Amniotic stem cell (primary cell): ENCODE measurements at places on chromosomes 6 and 20.

DNA sequence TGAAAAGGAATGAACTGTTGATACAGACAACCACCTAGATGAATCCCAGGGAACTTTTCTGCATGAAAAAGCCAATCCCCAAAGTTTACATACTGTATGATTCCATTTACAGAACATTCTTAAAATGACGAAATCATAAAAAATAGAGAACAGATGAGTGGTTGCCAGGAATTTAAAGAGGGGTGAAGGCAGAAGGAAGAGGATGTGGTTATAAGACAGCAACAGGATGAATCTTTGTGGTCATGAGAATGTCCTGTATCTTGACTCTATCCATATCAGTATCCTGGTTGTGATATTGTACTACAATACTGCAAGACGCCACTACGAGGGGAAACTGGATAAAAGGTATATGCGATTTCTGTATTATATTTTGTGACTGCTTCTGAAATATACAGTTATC is 70.1 kb upstream of the EMILIN3 start:
- peak; percentile 16 for DNase-seq

GRCh38 chr20:38255393-38255792 is 5.1 kb downstream of the KIAA1755 start:
- DNase-seq: no peak

DNA sequence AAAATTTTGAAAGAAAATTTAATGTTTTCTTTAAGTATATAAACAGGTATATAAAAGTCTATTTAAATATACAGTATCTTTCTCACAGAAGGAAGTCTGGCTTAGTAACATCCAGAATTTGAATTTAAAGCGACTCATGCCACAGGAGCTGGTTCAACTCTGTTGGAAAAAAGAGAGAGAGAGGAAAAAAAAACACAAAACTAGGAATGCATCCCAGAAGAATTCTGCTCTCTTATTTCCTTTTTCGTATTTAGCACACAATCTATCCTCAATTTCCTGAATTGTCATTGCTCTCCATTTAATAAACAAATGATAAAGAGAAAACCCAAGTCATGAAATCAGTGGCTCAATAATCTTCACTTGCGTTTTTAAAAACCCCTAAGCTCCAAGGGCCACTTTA is 107.5 kb upstream of the SCAF8 start:
- no peak for DNase-seq

- no peak for DNase-seq
These were observed 148.5 kb upstream of the PDE7B start for GRCh38 chr6:135703007-135703406.

GRCh38 chr6:40274058-40274457 is 313.1 kb downstream of the LRFN2 start:
- DNase-seq: no peak

DNA sequence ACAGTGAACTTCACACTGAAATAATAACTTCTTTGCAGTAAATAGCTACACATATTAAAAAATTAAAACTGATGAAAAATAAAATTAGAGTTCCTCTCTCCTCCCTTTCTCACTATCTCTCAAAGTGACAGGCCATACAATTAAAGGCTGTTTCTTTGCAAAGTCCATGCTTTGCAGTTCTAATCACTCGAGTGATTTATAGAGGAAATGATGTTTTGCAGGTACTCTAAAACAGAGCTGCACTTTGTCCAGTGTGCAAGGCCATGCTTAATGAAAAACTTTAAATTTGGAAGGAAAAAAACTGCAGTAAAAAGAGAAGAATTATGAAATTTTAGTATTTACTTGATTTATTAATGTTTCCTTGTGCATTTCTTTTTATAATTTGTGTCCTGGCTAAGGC is 112.5 kb downstream of the GMDS start:
- DNase-seq: no peak

DNA sequence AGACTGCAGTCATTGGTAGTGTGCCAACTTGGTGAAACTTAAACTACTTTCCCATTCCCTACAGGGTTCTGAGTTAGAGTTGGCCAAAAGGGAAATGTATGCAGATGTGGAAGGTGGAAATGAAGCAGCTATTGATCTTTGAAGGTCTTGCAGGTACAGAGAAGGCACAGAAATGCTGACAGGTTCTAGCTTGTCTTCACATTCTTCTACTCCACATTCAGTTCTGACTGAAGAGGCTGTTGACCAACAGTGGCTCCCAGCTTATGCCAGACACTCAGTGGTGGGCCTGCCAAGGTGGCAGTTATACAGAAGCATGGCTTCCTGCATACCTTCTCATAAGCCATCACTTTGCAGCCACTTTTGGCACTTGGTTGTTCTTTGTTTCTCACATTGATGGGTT is 423.9 kb downstream of the CDC5L start:
- no peak for DNase-seq

- no peak for DNase-seq
These were observed 33.7 kb downstream of the GCNT2 start for GRCh38 chr6:10554826-10555225.

DNA sequence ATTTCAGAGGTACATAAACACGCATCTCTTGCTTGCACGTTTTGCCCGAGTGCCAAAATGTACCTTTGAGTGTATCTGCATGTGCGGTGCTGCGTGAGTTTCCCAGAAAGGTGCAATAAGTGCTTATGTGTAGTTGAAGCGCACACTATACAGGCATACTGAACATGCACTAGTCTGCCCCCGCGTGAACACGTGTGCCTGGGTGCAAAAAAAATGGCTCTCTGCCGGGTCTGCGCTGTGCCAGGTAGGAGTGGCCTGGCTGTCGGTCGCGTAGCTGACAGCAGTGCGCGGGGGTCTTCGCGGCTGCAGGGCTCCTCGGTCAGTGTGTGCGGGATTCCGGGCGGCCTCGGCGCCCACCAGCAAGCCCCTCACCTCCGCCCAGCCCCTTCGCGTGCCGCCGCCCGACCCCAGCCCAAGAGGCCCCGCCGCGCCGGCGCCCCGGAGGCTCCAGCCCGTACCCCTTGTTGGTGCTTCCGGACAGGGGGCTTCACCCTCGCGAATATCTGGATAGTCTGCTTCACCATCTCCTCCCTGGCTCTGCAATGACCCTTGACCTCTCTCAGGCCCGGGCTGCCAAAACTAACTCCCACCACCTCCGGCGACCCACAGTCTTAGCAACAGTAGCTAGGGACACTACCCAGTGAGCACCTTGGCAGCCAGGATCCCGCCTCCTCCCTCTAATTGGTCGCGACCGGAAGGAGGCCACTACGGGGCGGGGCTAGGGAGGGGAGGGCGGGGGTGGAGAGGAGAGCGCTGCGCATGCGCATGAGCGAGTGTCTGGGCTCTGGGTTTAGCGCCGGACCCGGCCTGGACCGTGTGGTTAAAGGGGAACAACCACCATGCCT is at the start of gene KIF6:
KIF6 (minus strand) TSS at position 622 of the 845 bp plus-strand sequence; CDS start at position 524, 98 bp downstream.
- DNase-seq: peak; percentile 69

DNA sequence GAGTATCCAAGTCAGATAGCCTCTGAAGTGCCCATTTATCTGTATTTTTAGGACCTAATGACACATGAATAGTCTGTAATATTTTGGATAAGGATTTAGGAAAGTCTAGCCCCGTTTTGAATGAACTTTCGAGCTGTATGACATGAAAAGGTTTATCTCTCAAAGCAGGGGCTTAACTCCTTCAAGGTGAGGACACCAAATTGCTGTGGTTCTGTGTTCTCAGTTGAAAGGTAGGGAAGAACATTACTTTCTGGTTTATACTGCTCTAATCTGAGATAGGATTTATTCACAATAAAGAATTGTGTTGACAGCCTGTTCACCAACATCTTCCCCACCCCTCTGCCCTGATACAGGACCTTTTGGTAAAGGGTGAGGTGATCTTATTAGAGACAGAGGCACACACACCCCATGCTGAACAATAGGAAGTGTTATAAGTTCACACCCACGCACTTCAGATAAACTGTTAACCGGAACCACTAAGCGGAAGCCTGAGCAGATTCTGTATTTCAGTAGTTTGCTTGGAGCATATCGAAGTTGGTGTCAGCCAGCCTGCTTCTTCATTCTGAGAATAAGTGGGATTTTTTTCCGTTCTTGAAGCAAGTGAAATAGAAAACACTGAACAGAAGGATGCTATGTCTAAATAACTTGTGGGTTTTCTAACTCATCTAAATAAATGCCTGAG is 223.3 kb downstream of the TMEM242 start:
- no peak for DNase-seq

DNA sequence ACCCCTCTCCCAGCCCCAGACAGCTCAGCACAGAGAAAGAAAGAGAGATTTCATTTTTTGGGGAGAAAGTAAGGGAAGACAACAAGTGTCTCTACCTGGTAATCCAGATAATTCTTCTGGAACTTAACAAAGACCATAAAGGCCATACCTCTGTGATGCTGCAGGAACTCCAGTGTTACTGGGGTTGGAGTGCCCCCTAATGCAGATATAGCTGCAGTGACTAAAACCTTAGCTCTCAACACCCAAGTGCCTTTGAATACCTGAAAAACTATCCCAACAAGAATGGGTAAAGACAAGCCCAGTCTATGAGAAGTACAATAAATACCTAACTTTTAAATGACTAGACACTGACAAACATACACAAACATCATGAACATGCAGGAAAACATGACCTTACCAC is 365.3 kb upstream of the PTCHD4 start:
- no peak for DNase-seq
